ENCODE measurements at places on chromosomes 5 and 9.

DNA sequence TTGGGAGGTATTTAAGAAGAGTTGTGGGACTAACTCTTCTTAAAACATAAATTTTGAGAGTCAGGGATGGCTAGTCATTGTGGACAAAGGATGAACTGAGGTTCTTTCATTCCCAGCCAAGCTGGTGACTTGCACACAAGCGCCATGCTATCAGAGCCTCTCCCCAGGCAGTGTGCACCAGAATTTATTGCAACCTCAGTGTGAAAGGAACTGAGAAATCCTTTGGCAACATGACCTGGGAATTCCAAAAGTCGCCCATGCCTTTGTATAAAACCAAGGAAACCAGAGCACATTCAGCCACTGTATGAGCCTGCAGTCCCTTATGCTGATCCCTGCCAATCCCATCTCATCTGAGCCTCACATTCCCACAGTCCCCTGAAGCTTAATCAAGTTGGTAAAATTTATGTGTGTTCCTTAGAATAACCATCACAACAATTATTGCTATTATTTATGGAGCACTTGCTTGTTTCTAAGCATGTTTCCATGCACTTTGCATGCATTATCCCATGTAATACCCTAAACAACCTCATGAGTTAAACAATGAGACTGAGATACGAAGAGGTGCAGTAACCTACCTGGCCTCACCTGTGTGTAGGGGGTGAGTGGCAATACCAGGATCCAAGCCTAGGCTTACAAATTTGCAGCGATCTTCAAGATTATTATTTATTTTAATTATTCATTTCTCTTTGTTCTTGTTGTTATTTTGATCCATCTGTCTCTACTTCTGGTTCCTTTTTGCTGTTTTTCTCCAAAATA is 116.4 kb downstream of the NTRK2 start:
- no peak for DNase-seq

DNA sequence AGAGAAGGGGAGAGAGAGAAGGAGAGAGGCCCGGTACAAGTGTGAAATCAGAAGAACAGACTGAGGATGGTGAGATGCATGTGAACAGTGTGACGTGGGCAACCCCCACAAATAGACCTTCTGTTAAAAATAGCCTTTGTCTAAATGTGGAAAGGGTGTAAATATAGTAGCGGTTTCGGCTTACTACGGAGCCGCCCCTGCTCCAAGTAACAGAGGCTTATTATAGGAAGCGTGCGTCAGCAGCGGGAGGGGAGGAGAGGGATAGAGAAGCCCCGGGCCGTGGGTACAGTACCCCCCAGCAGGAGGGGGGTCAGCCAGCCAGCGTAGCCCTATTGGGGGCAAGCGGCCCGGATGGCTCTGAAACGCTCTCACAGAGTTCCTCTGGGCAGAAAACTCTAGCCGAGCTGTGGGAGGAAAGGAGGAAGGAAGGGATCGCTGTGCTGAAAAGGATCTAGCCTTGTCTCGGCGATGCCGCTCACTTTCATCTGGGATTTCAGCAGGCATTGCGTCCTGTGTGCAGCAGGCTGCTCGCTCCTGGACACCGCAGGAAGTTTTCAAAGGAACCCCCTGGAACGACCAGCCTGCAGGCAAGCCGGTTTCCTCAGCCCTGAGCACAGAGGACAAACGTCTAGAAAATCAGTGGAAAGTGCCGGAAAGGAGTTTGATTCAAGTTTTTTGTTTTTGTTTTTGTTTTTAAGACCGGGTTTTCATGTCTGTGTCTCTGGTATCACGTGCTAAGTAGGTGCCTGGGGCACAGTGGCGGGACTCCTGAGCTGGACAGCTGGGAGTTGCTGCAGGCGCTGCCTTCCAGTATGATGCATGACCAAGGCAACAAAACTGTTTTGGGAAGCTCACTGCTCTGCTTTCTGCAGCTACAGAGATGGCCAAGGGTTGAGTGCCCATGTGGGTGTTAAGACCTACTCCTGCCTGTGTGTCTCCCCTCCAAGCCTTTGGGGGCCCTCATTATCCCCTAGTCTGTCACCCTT is 146.6 kb downstream of the SEC61B start:
- DNase-seq, result peak; percentile 29

DNA sequence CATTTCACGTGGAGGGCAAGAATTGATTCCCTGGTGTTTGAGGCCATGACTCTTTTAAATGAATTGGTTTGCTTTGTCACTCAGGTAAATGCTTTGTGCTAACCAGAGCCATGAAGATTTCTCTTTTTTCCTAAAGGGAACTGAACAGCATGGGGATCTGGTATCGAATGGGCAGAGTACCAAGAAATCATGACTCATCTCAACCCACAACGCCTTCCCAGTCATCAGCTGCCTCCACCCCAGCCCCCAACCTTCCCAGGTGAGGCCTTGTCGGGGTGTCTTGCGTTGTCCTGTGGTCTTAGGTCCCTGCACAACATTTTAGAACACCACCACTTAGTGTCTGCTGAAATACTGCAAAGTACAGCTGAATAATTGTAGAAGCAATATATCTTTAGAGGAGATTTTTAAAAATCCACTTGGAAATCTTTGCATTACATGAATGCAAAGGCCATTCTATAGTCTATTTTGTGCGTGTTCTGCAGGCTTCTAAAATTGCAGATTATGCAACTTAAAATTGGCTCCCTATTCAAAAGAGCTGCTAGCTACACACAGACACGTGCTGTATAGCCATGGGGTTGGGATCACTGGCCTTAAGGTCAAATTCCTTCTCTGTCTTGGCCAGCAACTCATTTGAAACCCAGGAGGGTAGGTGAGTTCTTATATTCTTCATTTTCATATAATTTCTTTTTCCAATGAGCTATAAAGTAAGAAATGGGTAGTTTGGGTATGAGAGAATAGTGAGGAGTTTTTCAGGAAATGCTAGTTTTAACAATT is 69.0 kb downstream of the MVB12B start:
- DNase-seq, result no peak

DNA sequence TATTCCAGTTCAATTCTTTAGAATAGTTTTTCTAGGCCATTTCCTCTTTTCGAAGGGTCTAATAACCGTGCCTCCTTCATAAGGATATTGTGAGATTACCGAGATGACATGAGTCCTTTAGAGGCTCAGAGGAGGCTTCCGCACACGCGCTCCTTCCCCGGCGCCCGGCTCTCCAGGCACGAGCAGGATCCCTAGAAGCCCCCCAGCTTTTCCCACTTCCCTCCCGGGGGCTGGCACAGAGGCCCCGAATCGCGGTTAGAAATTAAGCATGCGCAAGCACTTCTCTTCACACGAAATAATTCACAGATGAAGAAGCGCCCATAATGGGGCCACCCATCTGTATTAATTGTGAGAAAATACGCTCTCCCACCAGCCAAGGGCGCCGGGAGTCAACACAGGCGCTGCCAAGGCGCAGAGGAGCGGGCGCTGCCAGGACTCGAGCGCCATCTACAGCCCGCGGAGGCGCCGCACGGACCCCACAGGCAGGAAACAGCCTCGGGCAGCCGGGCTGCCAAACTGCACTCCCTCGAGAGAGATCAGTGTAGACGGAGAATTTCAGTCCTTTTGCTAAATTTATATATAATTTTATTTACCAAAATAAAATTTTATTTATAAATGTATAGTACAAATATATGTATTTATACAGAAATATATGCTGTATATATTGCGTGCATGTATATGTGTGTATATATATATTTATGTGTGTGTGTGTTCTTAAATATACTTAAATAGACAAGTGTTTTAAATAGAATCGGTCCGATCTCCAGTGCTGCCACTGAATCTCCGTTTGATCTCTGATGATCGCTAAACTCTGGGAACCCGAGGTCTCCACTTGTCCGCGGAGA is 258.1 kb upstream of the NFIL3 start:
- DNase-seq, result peak; percentile 77

DNA sequence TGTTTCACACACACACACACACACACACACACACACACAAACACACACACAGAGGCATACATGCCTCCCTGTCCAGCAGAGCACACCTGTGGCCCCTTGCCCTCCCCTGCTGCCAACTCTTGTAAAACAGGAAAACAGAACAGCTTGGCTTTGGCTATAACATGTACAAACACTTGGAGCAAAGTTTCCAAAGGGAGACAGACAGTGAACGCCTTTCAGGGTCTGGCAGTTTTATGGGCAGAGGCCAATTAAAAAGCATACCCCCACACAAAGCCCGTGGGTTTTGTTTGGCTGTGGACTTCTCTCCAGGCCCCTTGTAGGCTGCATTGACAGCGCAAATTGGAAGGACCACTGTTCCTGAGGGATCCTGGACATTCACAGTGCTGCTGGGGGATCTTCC is 265.6 kb downstream of the PAPPA start:
- no peak for DNase-seq

GRCh38 chr9:69502671-69503301 is 169.4 kb downstream of the APBA1 start:
- DNase-seq, result no peak

DNA sequence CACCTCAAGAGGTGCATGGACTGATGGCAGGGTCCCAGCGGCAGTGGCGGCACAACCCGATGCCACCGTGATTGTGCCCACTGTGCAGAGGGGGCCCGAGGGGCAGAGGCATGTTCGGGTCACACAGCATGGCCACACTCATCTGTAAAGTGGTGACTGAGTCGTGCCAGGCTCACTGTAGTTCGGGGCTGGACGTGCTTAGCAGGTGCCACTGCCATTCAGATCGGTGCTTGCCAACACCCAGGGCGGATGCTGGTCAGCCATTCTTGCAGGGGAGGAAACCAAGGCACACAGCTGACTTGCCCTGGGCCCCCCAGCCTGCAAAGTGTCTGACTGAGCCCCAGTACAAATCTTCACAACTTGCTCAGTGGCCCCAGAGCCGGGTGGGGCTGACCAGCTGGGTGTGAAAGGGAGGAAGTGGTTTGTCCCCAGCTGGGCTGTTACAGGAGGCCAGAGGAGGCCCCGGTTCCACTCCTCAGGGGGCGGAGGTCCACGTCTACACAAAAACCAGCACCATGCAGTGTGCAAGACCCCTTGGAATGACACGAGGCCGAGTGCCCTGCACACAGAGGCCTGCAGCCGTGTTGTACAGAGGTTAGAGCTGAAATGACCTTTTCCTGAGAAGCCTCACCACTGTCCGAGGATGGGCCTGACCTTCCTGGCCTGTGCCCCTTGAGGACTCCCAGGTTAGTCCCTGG is 17.9 kb downstream of the FGD3 start:
- DNase-seq, result peak; percentile 62

DNA sequence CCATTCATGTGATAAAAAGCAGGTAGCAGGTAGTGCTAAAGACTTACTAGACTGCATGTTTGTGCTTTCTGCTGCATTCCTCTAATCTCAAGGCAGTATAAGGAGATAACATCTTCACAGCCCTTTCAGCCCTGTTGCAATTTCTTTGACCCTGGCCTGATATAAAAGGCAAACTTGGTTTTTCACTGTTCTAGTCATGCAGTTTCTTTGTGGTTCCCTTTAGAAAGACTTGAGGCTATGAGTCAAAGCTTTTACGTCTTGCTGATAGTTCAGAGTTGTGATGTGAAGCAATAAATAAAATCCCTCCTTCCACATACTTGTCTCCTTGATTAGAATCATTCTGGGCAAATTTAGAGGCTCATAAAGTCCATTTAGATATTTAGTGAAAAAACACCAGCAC is 88.6 kb upstream of the CDKN2B start:
- no peak for DNase-seq

DNA sequence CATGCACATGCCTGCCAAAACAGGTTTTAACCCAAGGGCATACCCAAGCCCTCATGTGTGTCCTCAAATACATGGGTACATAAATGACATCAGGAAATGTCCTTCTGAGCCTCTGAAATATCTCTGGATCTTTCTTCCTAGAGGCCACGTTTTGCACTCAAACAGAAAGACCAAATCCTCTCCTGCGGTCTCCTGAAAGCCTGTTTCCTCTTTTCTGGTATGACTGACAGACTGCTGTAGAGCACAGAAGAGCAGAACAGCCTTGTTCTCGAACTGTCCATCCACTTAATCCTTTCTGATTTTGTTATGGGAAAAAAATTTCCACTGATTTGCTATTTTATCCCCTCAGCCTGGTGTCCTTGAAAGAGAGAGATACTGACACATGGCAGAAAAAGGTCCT is 107.2 kb downstream of the ASTN2 start:
- DNase-seq, result no peak

GRCh38 chr9:94054716-94055115 is 29.5 kb upstream of the PTPDC1 start:
- no peak for DNase-seq

DNA sequence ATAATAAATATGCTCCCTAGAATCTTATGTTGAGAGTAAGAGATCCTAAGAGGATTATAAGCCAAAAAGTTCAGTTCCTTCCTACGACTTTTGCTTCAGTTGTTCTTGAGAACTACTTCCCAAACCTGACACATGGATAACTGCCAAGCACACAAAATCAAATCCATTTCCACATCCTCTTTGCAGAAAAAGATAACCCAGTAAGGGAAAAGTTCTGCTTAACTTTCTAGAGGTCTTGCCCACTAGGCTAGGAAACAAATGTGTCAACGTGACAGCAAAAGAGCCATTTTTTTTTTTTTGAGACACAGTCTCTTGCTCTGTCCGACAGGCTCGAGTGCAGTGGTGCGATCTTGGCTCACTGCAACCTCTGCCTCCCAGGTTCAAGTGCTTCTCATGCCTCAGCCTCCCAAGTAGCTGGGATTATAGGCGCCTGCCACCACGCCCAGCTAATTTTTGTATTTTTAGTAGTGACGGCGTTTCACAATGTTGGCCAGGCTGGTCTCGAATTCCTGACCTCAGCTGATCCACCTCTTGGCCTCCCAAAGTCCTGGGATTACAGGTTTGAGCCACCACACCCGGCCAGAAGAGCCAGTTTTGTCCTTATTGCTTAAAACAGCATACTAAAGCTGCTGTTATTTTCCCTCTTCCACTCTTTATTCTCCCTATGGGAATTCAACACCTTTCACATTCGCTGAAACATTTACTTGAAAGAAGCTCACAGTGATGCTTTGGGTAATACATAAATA is 24.2 kb downstream of the CSNK1A1 start:
- no peak for DNase-seq

GRCh38 chr5:87400305-87400899 is 12.3 kb downstream of the CCNH start:
- no peak for DNase-seq

- no peak for DNase-seq
Measured at GRCh38 chr5:58231041-58231440, 228.8 kb downstream of the PLK2 start.

DNA sequence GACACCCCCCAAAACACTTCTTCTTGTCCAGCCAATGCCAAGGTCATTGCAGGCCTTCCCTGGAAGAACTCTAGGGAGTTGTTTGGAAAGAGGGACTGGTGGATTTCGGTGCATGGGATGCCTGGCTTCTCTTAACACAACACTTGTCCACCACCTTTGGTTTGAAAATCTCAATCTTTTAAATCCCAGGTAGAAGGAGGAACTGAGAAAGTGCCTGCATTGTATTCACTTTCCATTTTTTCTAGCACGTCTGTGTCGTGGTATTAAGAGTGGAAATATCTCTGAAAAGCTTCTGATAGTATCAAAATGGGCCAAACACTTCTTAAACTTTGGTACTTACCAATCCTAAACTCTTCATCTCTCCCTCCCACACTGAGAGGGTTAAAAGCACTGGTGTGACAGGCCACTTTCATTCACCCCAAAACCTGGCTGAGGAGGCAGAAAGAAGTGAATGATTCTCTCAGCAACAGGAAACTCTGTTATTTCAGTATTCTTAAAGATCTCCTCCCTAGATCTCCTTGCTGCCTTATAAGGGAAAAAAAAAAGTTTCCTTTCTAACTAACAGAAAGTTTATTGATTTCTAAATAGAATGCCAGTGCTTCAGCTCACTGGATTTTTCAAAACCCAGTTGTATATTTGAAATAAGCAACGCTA is 3.9 kb upstream of the NFIB start:
- no peak for DNase-seq

- DNase-seq, result no peak
Measured at GRCh38 chr9:109497226-109498153, 617 bp downstream of the PTPN3 start.
